ENCODE measurements at places on chromosomes 1 and 21.

- ATAC-seq: no peak
These were observed 133.7 kb upstream of the COL6A1 start for GRCh38 chr21:45847870-45848269.

GRCh38 chr1:1564268-1564667, 10.4 kb downstream of the SSU72 start:
- ATAC-seq: no peak

GRCh38 chr1:162135271-162135775, 65.8 kb downstream of the NOS1AP start:
- ATAC-seq: no peak

DNA sequence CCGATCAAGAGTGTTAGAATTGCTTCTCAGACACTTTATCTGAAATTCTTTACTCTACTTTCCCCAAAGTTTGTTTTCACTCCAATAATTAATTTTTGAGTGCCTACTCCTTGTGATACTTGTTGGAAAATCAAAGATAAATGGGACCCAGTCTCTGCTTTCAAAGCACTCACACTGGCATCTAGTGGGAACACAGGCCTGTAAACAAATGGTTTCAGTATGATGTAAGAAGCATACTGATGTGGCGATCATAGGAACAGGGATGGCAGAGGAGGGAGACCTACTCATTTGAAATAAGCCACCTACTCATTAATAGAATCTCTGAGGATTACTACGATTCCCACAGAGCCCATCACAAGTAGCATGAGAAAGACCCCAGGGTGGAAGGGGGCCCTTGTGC, 273.7 kb upstream of the ST6GALNAC5 start:
- ATAC-seq: no peak
